Inflammatory macrophage (primary cell): ENCODE measurements at places on chromosomes 4 and X.

DNA sequence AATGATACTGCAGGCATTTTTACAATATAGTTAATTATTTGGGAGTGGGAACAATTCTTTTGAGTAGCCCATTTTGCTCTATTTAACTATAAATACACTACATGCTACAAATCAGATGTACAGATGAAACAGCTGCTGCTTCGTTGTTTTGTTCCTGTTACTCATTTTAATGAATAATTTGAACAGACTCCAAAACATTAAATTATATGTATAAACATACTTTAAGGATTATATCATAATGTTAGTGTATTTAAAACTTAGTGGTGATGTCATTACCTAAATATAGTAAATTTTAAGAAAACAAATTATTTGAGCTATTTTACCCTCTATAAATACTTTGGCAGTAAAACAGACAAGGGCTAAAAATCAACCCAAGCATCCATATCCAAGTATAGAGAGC, 60.7 kb downstream of the GAB1 start:
- no peak for DNase-seq

DNA sequence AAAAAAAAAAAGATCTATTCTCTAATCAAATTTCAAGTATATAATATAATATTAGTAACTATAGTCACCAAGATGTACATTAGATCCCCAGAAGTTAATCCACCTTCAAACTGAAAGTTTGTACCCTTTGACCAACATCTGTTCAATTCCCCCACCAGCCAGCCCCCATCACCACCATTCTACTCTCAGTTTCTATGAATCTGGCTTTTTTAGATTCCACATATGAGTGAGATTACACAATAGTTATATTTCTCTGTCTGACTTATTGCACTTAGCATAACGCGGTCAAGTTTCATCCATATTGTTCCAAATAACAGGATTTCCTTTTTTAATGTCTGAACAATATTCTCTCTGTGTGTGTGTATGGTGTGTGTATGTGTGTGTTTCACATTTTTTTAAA, 33.7 kb upstream of the VMA21 start:
- DNase-seq: no peak

GRCh38 chr4:8127051-8127826, 31.4 kb downstream of the ABLIM2 start:
- no peak for DNase-seq

DNA sequence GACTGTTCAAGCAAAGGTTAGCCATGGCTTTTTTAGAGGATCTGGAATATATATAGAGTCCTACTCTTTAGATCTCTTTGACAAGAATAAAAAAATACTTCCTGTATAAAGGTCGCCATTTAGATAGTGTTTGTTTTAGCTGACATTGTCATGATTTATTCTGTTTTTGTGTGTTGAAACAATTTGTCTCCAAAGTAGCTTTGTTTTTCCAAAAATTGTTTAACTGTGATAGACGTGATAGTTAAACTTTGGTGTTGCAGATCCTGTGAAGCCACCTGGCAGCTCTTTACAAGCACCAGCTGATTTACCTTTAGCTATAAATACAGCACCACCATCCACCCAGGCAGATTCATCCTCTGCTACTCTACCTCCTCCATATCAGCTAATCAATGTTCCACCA, 80.3 kb upstream of the SMARCA5 start:
- no peak for DNase-seq

DNA sequence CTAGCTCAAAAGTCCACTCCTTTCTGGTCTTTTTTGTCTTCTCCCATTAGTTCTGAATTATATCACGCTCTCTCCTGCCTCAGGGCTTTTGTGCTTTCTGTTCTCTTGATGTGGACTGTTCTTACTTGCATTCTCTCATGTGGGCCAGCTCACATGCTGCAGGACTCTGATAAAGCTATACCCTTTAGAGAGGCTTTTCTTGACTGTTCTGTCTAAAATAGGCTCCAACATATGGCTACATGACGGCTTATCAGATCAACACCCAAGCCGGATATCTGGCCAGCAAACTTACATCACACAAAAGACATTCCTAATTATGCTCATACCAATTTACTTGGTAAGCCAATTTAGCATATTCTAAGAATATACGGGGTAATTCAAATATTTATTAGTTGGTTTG, 1494.5 kb downstream of the TECRL start:
- DNase-seq: no peak

- DNase-seq: no peak
Measured at GRCh38 chr4:185723631-185724260, 88.2 kb downstream of the SORBS2 start.

- no peak for DNase-seq
Measured at GRCh38 chrX:114134465-114134864, 449.4 kb upstream of the HTR2C start.

DNA sequence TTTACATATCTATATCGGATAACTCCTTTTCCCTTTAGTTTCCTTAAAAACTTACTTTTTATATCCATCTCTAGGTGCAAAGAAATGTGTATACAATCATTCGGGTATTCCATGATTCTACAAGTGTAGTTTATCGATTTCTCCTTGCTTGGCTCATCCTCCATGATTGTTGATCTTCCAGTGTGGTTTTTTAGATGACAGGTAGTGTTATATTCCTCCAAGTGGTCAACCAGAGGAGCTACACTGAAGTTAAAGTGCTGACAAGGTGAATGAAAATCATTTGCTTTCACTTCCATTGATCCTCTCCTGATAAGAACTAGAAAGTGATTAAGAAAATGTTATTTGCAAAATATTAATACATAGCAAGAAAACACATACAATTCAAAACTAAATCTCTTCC, 38.5 kb downstream of the TMEM156 start:
- DNase-seq: no peak

DNA sequence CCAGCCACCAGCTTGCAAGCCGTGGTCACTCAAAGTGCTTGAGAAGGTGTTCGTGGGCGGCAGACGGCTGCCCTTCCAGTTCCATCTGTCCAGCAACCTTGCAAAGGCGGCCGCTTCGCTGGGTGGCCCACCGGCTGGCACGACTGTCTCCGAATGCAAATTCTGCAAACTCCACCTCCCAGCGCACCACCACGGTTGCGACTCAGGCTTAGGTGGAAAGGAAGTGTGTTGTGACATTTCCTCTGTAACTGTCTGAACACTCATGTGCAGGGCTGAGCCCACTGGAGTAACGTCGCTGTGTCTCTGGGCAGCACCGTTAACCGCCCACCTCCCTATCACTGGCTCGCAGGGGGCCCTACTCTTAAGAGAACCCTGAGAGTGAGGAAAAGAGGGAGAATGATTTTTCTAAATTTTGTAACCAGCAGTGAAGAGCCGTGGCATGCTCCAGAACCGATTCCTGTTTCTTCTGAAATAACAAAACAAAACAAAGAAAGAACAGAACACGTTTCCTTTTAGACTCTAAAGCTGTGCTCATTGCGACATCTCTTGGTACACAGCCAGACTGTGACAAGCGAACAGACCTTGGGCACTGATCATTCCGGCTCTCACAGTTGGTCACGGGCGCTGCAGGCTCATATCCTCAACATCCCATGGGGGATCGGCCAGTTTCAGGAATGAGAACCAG, at the start of gene P2RY8:
TSS of gene P2RY8 (minus strand) at position 155 of the 685 bp plus-strand sequence. CDS start 70,627 bp downstream, outside the sequence.
- peak; percentile 80 for DNase-seq

DNA sequence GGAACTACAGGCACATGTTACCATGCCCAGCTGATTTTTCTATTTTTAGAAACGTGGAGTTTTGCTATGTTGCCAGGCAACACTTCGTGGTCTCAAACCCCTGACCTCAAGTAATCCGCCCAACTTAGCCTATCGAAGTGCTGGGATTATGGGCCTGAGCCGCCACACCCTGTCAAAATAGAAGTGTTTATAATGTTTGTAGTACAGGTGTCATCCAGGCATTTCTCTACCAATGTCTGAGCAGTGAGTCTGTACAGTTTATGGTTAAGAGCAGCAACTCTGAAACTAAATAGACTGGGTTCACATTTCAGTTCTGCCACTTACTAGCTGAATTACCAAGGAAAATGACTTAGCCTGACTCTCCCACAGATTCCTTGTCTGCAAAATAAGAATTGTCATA, 460.4 kb upstream of the GALNT7 start:
- no peak for DNase-seq

DNA sequence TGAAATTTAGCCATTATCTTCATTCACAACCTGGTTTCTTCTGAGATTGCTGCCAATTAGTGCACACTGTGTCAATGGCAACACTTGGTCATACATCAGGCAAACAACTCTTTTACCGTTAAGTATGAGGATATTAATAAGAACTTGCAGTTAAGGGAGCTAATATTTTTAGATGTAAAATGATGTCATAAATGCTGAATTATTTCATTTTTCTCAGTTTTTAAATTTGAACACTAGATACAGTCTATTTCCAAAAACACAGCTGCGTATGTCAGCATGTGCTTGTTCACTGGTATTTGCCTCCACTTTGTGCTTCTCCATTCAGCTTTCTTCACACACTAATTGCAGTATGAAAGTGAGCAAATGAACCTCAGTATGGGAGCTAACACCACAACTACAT, 1.6 kb downstream of the KLHL13 start:
- no peak for DNase-seq

DNA sequence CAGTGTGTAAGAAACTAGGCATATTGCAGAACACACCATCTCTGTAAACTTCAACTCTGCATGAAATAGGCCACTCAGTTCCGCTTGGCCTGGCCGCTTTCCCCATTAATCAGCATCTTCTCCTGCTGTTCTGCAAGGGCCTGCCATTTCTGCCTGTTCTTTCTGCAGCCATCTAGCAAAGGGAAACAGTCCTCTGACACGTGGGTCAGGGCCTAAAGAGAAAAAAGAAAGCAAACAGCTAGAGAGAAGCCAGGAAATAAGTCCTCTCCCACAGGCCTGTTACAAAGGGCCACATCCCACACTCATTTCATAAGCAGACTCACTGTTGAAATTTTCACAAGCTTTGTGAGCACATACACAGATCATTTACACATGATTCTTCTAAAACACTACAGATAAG, 130.1 kb downstream of the PDE5A start:
- peak; percentile 68 for DNase-seq

GRCh38 chrX:18034945-18035344, 173.8 kb upstream of the RAI2 start:
- no peak for DNase-seq

DNA sequence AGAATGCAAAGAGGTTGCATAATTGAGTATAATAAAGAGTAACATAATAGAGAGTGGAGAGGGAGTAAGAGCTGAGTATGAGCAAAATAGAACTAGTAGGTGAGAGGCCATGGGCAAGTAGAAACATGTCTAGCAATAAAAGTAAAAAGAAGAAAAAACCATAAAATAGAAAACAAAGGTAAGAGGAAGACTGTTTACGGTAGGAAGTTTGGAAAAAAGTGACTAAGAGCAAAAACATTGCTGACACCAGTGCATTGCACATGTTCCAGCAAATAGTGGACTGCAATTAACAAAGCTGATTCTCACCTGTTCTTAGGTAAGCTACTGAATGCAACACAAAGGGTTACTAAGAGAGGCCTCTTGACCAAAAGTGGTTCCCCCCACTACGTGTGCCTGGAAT, 202.9 kb downstream of the TEX13A start:
- no peak for DNase-seq

- no peak for DNase-seq
Measured at GRCh38 chr4:8648296-8648695, 55.7 kb downstream of the CPZ start.

- no peak for DNase-seq
Measured at GRCh38 chr4:78689261-78689660, 86.9 kb upstream of the BMP2K start.

DNA sequence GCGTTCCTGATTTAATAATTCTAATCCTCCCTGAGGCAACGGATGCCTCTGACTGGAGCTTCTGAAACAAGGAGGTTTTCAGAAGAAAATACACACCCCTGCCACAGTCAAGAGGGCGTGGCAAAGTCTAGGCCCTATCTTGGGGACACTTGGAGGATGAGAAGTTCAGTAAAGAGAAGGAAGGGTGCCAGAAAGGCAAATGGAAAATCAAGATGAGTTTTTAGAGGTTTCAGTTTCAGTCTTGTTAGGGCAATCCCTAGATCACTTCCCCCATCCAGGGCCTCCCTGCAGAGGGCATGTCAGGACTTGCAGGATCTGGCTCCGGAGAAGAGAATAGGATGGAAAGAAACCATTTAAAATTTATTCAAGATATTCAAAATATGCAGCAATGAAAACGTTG, 28.5 kb upstream of the FGF2 start:
- peak; percentile 0 for DNase-seq

- DNase-seq: peak; percentile 99
Measured at GRCh38 chr4:40576651-40577480, 52.8 kb downstream of the RBM47 start.

GRCh38 chr4:54541426-54542118, 116.2 kb upstream of the KIT start:
- DNase-seq: no peak

GRCh38 chr4:105599932-105600655, 47.7 kb downstream of the ARHGEF38 start:
- no peak for DNase-seq

- no peak for DNase-seq
Measured at GRCh38 chr4:180953572-180953971, 1289.6 kb upstream of the TENM3 start.

- DNase-seq: no peak
Measured at GRCh38 chrX:120751683-120752082, 121.8 kb upstream of the C1GALT1C1 start.

GRCh38 chrX:17021851-17022604, 75.6 kb downstream of the REPS2 start:
- peak; percentile 12 for DNase-seq

GRCh38 chr4:185865901-185866328, 53.9 kb upstream of the SORBS2 start:
- no peak for DNase-seq

DNA sequence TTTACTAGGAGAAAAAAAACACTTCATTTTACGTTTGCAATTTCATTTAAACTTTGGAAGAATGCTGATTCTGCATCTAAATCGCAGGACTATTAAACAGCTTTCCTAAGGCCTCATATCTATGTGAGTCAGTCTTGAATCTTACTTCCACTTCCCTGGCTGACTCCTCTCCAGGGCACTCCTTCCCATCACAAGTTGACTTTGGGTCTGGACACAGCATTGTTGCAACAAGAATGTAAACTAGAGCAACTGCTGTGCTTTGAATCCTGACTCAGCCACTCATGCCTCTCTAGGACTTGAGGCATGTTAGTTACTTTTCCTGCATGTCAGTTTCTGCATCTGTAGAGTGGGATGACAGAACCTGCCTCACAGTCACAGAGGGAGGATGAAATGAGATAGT, 413.8 kb downstream of the FAT4 start:
- DNase-seq: no peak

GRCh38 chrX:8346060-8346459, 118.6 kb upstream of the VCX3B start:
- no peak for DNase-seq

- no peak for DNase-seq
Measured at GRCh38 chrX:87525771-87526229, 8.2 kb downstream of the KLHL4 start.
